Activated CD4-positive, alpha-beta T cell treated with anti-CD3 and anti-CD28 coated beads for 36 hours (primary cell): ENCODE measurements at places on chromosomes 4 and X. TPM values are rescaled to one million over a fixed set of nuclear protein-coding genes. Genes with fewer than 3 reads are reported as not detected.

The NHSL2 gene
- total RNA-seq, result 0.21 TPM

- H3K27me3 ChIP-seq, result no peaks in the 10 kb centered on the region
- no peak overlapping the region for H3K27ac ChIP-seq
- H3K4me1 ChIP-seq, result no peaks in the 10 kb centered on the region
- H3K4me3 ChIP-seq, result no peak overlapping the region
- no peak for DNase-seq
These were observed 843.4 kb downstream of the FSTL5 start for GRCh38 chr4:161320377-161320776.

The DMRTC1 gene
- not detected for total RNA-seq

- peaks cover 10% of the 10 kb centered on the region for H3K36me3 ChIP-seq
- no peak overlapping the region for H3K4me3 ChIP-seq
- DNase-seq, result no peak
- H3K4me1 ChIP-seq, result no peaks in the 10 kb centered on the region
These were observed 29.9 kb upstream of the STS start for GRCh38 chrX:7117587-7117986.
